ENCODE measurements at places on chromosomes 7 and 10.

GRCh38 chr7:16189026-16189715 lies 232.2 kb downstream of the CRPPA start:
- no peak for DNase-seq

DNA sequence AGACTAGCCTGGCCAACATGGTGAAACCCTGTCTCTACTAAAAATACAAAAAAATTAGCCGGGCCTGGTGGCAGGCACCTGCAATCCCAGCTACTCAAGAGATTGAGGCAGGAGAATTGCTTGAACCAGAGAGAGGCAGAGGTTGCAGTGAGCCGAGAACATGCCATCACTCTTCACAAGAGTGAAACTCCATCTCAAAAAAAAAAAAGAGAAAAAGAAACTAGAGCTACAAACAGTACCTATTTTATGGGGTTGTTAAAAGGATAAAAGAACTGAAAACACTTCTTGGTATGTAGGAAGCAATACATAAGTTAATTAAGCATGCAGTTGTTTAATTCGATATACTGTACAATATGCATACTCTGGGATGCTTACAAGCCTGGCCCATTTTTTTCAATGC lies 216.9 kb downstream of the SORCS1 start:
- no peak for DNase-seq

DNA sequence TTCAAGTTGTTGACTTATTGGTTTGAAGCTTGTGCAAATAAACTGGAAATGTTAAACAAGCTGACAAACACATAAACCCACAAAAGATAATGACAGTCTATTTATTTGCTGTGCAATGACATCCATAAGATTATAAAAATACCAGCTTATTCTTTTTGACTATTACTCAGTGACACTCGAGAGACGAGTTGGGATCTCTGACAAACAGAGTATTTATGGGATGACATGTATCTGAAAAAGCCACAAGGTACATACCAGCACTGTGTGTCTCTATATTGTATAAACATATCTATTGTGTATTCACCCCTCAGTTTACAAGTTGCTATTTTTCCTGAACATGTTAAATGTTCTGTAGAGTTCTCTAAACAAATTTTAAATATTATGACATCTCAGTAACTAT lies 88.9 kb downstream of the CHRM2 start:
- DNase-seq: no peak

- DNase-seq: no peak
Observed at GRCh38 chr7:39631736-39632308, 8.4 kb downstream of the RALA start.

DNA sequence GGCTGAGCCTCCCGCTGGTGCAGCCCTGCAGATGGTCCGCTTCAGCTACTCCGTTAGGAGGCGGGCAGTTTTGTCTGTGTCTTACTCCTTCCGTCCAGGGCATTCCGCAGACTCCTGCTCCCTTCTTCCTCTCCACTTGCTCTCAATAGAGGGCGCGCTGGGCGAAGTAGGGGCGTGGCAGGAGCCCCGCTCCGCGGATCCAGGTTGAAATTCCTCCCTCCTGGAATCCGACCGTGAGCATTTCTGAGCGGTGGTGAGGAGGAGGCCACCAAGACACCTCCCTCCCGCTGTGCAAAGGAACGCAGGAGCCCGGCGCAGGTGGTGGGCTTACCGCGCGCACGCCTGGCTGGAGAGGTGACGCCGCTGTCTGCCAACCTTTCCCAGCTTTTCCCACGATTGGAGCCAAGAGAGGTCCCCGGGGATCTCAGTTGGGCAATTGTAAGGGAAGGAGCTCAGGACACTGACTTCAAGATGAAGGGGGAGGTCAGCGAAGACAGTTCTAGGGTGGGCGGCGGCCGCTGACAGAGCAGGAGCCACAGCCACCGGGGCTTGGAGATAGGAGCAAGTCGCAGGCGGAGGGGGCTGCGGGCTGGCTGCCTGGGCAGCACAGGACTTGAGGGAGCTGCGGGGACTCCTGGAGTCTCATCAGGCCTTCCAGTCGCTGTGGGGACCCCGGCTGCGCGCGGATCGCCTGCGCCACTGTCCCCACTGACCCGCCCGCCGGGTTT lies 1011.3 kb downstream of the XPNPEP1 start:
- DNase-seq: no peak

- no peak for DNase-seq
Observed at GRCh38 chr10:116265686-116266085, 7.3 kb downstream of the GFRA1 start.

GRCh38 chr7:50735333-50735732 lies 47.4 kb downstream of the GRB10 start:
- DNase-seq: no peak

GRCh38 chr7:123757095-123757494 lies 8.3 kb upstream of the WASL start:
- no peak for DNase-seq

Data from activated gamma-delta T cell treated with Interleukin-2 at 50 U/mL for 16 hours (primary cell).